ENCODE measurements at places on chromosomes 3 and 15.

DNA sequence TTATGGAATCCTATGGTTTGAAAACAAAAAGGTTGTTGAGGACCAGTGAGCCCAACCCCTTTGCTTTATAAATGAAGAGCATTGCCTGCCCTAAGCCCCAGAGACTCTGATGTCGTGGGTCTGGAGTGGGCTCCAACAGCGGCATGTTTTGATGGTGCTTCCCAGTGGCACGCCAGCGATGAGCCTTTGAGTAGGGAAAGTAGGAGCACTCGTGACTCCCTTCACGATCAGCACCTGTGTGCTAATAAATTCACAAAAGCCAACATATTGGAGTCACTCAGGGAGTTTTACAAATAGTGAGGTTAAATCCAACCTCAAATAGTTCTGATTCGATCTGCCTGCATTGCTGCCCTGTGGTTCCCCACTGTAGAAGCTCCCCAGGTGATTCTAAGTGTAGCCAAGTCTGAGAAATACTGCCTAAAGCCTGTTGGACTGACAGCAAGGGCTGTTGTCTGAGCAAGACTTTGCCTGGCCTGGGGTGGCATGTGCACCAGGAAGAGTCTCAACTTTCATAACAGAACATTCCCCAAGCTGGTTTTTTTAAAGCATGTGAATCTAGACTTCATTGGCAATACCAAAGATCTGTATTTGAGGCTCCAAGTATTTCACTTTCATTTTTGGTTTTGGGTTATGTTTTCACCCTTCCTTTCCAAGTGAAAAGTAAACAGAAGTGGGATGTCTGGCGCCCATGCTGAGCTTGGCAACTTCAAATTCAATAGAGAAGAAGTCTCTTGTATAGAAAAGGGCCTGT is 9.9 kb downstream of the CCR5 start:
- DNase-seq, result no peak

GRCh38 chr15:71355268-71355667 is 240.0 kb downstream of the THSD4 start:
- DNase-seq, result no peak

- DNase-seq, result no peak
Observed at GRCh38 chr15:78695046-78695671, 54.1 kb upstream of the CHRNB4 start.

GRCh38 chr3:184341925-184342324 is 4.5 kb downstream of the FAM131A start:
- no peak for DNase-seq

DNA sequence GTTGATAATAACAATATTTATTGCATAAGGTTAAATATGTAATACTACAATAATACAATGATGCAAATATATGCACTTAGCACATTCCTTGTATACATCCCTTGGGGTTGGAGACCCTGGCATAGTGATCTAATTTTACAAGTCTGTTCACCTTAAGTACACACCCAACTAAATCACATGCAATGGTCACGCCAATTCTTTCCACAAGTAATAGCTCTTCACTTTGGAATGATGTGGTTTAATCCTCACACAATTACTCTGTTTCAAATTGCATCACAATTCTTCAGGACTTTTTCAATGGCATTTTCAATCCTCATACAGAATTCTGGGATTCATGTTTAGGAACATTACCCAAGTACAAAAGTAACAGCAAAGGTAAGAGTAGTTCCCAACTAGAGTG is 27.3 kb upstream of the SPRED1 start:
- DNase-seq, result no peak

DNA sequence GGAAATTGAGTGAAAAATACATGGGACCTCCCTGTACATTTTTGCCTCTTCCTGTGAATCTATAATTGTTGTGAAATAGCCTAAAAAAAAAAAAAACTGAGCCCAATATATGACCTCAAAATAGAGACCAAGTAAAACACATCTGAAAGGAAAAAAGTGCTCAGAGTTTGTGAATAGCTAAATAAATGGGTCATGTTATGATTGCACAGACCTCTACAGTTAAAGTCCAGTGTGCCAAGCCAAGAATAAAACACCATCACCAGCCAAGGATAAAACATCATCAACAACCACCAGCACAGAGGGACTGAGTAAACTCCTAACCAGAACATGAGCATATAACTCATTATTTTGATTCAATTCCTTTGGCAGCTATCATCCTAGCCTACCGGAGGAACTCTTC is 115.6 kb upstream of the AGTR1 start:
- DNase-seq, result no peak

DNA sequence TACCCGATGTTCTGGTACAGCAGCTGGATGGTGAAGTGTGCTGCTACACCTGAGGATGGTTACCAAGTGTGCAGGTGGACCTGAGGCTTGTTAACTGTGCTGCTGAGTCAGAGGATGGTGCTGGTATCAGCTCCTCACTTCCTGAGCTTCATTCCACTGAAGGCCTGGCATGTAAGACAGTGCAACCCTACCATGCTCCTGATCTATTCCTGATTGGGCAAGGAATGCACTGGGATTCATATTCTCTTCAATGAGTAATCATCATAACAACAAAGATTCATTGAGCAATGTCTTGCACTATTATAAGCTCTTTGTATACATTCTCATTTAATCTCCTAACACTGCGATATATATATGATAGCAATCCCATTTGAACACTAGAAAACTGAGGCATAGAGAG is 62.9 kb upstream of the THSD4 start:
- no peak for DNase-seq

- no peak for DNase-seq
Observed at GRCh38 chr15:62886431-62887071, 156.0 kb upstream of the TPM1 start.

DNA sequence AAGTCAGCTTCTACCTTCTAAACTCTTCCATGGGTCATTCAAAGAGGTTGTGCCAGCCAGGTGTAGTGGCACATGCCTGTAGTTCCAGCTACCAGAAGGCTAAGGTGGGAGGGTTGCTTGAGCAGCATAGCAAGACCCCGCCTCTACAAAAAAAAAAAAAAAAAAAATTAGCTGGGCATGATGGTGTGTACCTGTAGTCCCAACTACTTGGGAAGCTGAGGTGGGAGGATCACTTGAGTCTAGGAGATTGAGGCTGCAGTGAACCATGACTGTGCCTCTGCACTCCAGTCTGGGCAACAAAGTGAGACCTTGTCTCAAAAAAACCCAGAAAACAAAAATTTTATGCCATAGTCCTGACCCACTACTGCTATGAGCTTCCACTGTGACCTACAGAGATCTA is 126.8 kb downstream of the MDFIC2 start:
- DNase-seq, result no peak

- no peak for DNase-seq
Observed at GRCh38 chr3:149277331-149277813, 55.7 kb upstream of the CP start.

GRCh38 chr3:191352014-191352413 is 21.7 kb upstream of the UTS2B start:
- DNase-seq, result no peak

GRCh38 chr3:28940530-28940929 is 340.3 kb upstream of the RBMS3 start:
- no peak for DNase-seq

DNA sequence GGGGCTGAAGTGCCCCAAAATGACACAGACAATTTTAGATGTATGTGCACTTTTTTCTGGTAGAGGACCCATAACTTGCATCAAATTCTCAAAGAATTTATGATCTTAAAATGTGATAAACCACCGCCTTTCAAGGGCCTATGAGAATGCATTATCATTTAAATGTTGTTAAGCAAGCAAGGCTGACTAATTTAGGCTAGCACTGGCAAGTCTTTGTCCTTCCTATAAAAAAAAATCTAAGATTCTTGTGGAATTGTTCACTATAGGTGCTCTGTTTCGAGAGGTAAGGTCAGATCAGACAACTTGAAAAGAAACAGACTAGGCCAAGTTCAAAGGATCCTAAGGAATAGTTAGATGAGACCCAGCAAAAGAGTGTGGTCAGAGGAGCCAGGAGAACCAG is 128.9 kb upstream of the PHLDB2 start:
- DNase-seq, result no peak

DNA sequence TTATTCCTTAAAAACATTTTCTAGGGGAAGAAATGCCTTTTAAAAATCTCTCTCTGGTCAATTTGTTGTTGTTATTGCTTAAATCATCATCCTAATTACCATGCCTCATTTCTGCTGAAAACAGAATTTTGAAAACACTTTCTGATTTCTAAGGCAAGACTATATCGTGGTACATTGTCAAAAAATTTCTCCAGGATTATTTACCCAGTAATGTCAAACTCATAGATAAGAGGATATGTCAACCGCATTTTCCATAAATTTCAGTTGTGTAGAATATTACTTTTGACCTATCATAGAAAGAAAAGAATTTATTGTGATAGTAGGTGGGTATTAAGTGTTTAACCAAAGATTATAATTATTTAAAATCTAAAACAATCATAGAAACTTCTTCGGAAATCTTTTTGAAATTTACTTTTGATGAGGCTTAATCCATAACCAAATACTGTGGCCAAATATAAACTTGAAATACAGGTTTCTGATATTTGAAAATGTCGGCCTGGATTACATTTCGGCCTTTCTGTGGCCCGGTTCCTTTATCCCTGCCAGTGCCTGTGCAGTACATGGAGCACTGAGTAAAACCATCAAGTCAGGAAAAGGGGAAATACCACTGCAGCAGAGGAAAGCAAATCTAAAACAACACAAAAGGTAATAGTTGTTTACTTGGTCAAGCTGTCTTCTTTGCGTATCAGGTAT is 173.4 kb downstream of the MYRIP start:
- DNase-seq, result no peak

DNA sequence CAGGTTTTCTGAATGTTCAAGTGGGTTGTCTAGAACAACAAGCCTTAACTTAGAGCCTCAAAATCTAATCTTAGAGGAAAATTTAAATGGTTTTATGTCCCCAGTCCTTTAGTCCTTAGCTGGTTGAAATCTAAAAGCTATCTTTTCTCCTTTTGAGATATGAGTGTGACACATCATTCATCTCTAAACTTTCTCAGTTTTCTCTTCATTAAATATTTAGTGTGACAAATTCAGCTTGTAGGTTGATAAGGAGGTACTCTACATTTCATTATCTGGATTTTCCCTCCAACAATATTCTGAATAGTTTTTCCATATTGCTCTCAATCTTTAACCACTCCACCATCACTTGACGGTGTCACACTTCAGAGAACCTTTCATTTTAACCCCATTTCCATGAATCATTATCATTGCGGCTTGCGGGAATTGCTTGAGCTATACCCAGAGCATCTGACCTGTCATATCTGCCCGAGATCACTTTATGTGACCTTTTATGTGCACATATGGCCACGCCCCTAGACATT is 16.1 kb upstream of the ATP8B4 start:
- no peak for DNase-seq

Measured in amygdala (tissue), 56 donors.